ENCODE measurements at places on chromosomes 12 and 14.

DNA sequence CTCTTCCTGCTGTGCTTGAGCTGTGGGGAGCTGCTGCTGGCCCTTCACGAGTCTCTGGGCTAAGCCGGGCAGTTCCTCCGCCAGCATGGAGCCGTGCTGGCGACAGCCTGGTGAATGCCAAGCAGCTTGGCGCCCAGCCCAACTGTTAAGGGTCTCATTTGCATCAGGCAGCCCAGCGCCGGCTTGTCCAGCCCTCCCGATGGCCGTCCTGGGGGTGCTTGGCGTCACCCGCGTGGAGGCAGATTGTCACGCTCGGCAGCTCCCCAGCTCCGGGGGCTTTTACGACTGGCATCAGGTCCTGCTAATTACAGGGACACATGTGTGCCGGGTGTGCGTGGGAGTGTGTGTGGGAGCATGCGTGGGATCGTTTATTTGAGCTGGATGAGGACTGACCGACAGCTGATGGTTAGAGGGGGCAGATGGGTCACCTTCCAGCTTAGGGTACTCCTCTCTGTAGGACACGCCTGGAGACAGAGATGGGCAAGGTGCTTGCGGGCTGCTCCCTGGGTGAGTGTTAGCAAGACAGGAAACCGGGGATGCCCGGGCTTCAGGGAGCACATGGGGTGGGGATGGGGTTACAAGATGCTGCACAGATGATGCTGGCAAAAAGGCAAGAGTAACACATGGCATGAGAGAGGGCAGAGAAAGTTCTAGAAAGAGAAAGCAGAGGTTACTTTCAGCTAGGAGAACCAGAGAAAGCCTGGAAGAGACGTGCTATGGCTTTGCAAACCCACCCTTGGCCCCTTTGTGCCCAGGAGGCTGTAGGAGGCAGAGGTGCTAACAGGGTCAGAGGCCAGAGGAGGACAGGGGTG, 64.1 kb downstream of the KIF26A start:
- no peak for DNase-seq

DNA sequence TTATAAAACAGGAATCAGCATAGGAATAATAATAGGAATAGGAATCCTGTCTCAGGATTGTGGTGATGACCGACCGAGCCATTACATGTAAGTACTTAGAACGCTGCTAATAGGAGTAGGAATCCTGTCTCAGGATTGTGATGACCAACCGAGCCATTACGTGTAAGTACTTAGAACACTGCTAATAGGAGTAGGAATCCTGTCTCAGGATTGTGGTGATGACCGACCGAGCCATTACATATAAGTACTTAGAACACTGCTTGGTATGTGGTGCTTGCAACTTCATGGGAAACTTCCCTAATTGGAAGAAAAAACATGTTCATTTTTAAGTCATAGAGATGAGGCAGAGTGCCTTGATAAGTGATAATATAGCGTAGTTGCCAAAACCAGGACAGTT, 30.0 kb downstream of the ELK3 start:
- DNase-seq, result no peak

GRCh38 chr14:61388976-61389576, 67.7 kb downstream of the PRKCH start:
- DNase-seq, result no peak

DNA sequence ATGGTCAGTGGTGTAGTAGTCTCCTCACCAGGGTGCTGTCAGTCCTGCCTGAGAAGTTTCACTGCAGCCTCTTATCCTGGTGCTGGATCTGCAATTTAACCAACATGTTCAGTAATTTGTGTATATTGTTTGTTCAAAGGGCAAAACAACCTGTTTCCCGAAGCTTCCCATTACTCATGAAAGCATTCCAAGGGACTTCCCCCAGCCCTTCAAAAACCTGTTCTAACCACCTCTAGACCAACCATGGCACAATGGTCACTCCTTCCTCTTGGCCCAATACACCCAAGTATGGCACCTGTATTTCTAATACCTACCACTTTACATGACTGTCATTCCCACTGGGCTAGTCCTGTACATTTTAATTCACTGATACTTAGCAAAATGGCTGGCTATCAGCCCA, 12.1 kb downstream of the CKAP4 start:
- DNase-seq, result no peak

- DNase-seq, result no peak
These were observed 20.6 kb downstream of the RACGAP1 start for GRCh38 chr12:50004696-50005095.

- DNase-seq, result no peak
These were observed 76.1 kb downstream of the RBM19 start for GRCh38 chr12:113889891-113890581.

GRCh38 chr14:90513161-90514014, 116.6 kb downstream of the CALM1 start:
- DNase-seq, result no peak

DNA sequence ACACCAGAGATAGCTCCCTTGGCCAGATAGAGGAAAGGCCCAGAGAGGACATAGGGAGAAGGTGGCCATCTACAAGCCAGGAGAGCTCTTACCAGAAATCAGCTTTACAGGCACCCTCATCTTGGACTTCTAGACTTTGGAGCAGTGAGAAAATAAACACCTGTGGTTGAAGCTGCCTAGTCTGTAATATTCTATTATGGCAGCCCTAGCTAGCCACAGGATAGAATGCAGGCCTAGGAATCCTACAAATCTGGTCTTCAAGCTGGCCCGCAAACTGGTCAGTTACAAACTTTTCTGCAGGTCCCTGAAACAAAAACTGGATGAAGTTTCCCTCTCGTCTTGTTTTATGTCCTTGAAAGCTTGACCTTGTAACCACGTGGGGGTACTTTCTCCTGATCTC, 92.4 kb downstream of the BCAT1 start:
- no peak for DNase-seq

DNA sequence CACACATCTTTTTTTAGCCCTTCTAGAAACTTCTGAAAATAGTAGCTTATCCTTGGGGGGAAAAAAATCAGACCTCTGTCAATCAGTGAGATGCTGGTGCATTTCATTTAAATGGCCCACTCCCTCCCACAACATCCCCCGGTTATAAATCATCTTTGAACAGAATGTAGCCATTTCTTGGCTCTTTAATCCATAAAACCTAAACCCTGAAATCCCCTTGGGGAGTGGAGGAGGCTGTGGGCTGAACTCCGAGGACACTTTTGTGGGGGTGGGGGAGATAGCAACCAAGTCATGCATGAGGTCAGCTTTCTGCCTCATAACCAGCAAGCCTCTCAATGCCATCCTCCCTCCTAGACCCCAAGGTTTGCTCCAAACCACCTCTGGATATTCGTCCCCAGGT, 21.0 kb downstream of the HRK start:
- no peak for DNase-seq

DNA sequence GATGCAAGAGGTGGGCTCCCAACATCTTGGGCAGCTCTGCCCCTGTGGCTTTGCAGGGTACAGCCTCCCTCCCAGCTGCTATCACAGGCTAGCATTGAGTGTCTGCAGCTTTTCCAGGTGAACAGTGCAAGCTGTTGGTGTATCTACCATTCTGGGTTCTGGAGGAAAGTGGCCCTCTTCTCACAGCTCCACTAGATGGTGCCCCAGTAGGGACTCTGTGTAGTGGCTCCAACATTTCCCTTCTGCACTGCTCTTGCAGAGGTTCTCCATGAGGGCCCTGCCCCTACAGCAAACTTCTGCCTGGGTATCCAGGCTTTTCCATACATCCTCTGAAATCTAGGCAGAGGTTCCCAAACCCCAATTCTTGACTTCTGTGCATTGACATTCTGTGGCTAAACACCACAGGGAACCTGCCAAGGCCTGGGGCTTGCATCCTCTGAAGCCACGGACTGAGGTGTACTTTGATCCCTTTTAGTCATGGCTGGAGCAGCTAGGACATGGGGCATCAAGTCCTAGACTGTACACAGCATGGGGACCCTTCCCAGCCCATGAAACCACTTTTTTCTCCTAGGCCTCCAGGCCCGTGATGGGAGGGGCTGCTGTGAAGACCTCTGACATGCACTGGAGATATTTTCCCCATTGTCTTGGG, 24.0 kb upstream of the SLC38A1 start:
- DNase-seq, result no peak

GRCh38 chr12:49636979-49637755, 13.8 kb downstream of the PRPF40B start:
- no peak for DNase-seq

DNA sequence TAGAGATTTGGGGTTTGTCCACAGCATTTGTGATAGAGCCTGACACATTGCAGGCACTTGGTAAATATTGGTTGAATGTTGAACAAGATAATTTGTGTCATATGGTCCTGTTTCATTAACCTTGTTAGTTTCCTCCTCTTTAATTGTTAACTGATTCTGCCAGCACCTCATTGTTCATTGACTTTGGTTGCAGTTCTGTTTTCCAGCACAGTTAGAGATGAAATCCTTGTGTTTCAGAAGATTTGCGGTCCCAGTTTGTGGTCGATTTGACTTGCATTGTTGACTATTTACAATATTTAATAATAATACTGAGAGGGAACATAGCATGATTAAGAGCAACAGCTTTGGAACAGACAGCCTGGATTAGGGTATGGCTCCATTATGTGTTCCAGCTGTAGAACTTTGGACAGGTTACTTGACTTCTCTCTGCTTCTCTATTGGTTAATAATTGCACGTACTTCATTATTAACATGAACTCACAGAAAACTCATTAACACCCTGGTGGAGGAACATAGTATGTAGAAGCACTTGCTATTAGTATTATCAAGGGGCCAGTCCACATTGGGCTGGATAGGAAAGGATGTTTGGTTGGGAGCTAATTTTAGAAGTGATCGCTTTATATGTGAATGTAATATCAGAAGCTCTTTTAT, 8.7 kb downstream of the DRAM1 start:
- DNase-seq, result no peak

- DNase-seq, result no peak
These were observed 4.3 kb upstream of the OTX2 start for GRCh38 chr14:56814519-56814959.

GRCh38 chr14:68942296-68943035, 36.6 kb downstream of the ACTN1 start:
- DNase-seq, result no peak

- DNase-seq, result no peak
These were observed 704 bp downstream of the SDR39U1 start for GRCh38 chr14:24441904-24442239.

DNA sequence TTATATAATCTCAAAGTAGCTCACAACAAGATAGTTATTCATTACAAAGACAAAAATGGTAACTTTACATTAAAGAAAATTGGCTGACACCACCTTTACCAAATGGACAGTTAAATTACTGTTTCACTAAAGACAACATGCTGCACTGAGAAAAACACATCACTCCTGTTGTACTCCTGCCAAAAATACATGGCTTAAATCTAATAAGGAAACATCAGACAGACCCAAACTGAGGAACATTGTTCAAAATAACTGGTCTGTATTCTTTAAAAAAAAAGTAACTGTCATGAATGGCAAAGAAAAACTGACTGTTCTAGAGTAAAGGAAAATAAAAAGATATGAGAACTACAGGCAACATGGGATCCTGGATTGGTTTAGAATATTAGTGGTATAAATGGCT, 151.3 kb upstream of the DCN start:
- DNase-seq, result no peak

- no peak for DNase-seq
These were observed 61.8 kb downstream of the RNFT2 start for GRCh38 chr12:116799955-116800354.

DNA sequence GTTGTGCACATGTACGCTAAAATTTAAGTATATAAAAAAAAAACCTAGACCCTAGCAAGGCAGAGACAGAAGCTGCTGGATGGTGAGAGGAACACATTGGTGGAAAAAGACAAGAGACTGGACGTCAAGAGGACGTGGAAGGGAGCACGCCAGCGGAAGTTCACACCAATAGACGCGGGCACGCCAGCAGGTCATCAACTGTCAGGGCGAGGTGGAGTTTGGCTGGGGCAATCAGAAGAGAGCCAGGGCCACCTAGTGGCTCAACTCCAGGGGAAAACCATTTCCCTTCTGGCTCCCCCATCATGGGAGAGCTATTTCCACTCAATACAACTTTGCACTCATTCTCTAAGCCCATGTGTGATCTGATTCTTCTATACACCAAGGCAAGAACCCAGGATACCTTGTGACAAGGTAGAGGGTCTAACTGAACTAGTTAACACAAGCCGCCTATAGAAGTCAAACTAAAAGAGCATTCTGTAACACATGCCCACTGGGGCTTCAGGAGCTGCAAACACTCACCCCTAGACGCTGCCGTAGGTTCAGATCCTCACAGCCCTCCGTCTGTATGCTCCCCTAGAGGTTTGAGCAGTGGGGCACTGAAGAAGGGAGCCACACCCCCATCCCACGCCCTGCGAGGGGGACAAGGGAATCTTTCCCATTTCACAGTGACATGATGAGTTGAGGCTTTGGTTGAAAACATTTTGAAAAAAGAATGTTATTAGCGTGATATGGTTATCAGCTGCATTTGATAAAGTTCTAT, 702.7 kb downstream of the TMTC2 start:
- no peak for DNase-seq

GRCh38 chr14:104876251-104876699, 11.2 kb downstream of the CEP170B start:
- DNase-seq, result no peak

GRCh38 chr12:73547421-73547820, 990.2 kb upstream of the ATXN7L3B start:
- DNase-seq, result no peak

DNA sequence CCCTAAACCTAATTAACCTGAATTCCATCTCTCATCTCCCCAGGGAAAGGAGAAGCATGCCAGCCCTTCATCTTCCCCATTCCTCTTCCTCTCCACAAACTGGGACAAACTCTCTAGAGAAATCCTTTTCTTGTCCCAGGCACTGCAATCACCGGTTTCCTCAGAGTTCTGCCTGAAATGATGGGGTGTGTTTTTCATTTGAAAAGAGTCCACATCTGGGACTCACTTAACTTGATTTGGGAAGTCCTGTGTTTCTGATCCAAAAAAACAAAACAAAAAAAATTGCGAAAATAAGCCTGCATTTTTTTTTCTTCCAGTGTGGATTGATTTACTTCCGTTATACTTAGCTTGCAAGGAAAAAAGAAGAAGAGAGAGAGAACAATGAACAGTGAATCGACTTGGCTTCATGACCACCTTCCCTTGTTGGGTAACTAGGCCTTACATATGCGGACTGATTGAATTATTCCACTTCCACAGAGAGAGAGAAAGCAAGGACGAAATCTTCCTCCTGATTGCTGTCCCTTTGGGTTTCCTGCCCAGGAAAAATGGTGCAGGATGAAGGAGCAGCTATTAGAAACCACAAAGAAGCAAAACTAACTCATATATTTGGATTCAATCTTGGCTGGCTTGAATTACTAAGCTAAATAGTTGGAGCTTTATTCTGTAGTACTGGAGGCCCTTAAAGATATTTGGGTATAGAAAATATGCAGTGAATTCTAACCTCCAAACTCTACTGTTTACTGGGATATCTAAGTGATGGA, 506.2 kb upstream of the TBX3 start:
- no peak for DNase-seq

- DNase-seq, result no peak
These were observed 57.4 kb downstream of the APOBEC1 start for GRCh38 chr12:7608184-7608911.

- no peak for DNase-seq
These were observed 147.4 kb downstream of the C12orf75 start for GRCh38 chr12:105477873-105478272.

- DNase-seq, result no peak
These were observed 581.5 kb upstream of the TMEM132C start for GRCh38 chr12:127685491-127685890.

- DNase-seq, result no peak
These were observed 746.4 kb upstream of the FLRT2 start for GRCh38 chr14:84783511-84783910.

- no peak for DNase-seq
These were observed 46.7 kb downstream of the LRRC74A start for GRCh38 chr14:76872796-76873432.

Measured in cortex of kidney (tissue), 1 donor.